ENCODE measurements at places on chromosomes 5 and 9. TPM values are rescaled to one million over a fixed set of nuclear protein-coding genes. Genes with fewer than 3 reads are reported as not detected.

- DNase-seq = no peak
Measured at GRCh38 chr5:60852940-60853339, 8.9 kb upstream of the ELOVL7 start.

- no peak for DNase-seq
Measured at GRCh38 chr5:172646716-172647285, 5.7 kb downstream of the NEURL1B start.

DNA sequence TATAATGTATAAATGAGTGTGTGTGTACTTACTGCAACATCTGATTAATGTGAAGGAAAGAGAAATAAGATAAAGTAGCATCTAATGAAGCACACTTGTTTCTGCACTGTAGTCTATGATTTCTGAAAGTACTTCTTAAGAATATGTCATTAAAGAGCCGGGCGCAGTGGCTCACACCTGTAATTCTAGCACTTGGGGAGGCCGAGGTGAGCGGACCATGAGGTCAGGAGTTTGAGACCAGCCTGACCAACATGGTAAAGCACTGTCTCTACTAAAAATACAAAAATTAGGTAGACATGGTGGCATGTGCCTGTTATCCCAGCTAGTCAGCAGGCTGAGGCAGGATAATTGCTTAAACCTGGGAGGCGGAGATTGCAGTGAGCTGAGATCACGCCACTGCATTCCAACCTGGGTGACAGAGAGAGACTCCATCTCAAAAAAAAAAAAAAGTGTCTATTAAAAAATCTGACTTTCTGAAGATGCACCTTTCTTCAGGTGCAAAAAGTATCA is 556.9 kb downstream of the PTPRD start:
- no peak for DNase-seq

DNA sequence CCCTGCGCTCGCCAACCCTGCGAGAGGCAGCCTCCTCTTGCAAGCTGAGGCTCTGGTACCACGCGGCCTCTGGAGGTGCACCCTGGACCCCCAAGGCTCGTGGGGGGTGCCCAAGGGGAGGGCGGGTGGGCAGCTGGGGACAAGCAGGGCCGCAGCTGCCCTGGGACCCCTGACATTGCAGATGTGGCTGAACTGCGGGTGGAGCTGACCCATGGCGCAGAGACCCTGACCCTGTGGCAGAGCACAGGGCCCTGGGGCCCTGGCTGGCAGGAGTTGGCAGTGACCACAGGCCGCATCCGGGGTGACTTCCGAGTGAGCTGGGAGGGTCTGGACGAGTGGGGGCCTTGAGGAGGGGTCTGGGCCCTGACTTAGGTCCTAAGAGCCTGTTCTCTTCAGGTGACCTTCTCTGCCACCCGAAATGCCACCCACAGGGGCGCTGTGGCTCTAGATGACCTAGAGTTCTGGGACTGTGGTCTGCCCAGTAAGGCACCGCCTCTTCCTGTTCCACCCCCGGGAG is 1.5 kb downstream of the MAMDC4 start:
- no peak for DNase-seq

NMUR2 gene
- polyA plus RNA-seq = not detected

PPP3R2 gene
- polyA plus RNA-seq = not detected

MTX3 gene
- polyA plus RNA-seq = 9.8 TPM

C5orf46 gene
- polyA plus RNA-seq = 4.1 TPM
